ENCODE measurements at places on chromosomes 5 and 9. TPM values are rescaled to one million over a fixed set of nuclear protein-coding genes. Genes with fewer than 3 reads are reported as not detected.

DNA sequence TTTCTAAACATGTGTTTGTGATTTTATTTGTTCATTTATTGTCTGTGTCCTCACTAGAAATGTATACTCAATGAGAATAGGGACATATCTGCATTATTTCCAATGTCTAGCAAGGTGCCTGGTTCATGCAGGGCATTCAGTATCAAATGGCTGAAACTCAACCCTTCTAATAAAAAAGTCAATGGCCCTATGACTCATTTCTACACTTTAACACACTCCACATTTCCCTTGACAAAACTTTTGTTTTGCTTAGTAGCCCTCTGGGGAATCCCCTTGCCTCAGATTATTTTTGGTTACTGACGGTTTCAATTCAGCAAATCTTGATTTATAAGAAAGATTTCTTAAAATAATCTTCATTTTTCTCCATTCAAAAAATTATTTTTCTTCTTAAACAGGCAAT is 206.0 kb upstream of the DMRTA1 start:
- DNase-seq: no peak
- no peaks in the 10 kb centered on the region for H3K4me1 ChIP-seq
- no peak overlapping the region for H3K4me3 ChIP-seq
- no peaks in the 10 kb centered on the region for H3K27me3 ChIP-seq
- H3K27ac ChIP-seq: no peak overlapping the region
- H3K36me3 ChIP-seq: no peaks in the 10 kb centered on the region

DNA sequence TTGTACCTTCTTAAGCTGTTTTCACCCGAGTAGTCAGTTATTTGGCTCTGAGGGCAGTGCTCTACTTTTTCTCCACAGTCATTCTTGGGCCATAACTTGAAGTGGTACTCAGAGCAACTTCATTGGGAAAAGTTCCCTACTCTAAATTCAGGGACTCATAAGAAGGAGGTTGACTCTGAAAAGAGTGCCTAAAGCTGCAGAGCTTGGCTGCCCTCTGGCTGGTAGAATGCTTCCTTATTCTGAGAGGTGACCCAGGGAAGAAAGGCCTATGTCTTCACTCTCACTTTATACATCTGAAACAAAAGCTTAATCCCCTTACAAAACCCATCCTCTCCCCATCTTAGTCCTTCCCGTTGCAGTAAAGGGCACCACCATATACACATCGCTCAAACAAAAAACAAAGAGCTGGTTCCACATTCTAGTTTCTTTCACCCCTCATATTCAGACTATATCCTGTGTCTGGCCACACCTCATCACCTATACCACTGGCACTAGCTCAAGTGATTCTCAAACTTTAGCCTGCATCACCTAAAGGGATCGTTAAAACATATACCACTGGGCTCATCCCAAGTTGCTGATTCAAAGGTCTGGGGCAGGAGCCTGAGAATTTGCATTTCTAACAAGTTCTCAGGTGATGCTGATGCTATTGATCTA is 7.9 kb downstream of the IGIP start:
- no peak overlapping the region for H3K4me3 ChIP-seq
- H3K4me1 ChIP-seq: peaks cover 6% of the 10 kb centered on the region
- H3K27me3 ChIP-seq: no peaks in the 10 kb centered on the region

DNA sequence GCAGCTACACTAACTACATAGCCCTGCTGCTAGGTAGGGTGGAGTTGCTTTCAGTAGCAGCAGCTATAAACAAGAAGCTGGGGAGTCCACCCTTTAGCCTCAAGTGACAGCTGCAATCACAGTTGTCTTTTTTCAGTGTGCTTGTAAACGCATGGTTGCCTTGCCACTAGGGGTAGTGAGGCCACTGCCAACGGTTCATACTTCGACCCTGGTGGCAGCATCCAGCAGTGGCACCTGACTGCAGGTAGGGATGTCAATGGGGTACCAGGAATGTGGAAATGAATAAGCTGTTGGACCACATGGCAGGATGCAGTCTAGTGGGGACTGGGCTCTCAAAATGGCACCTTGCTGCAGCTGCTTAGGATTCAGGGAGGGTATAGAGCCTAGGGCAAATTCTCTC is 367.2 kb downstream of the RASEF start:
- no peak overlapping the region for H3K4me3 ChIP-seq
- H3K36me3 ChIP-seq: no peaks in the 10 kb centered on the region
- DNase-seq: no peak
- H3K27ac ChIP-seq: no peak overlapping the region
- H3K4me1 ChIP-seq: no peaks in the 10 kb centered on the region

Gene RPL12
- total RNA-seq: 1,440 TPM

Gene LHX2
- not detected for total RNA-seq

Gene PCDHGC4
- 3.1 TPM for total RNA-seq

DNA sequence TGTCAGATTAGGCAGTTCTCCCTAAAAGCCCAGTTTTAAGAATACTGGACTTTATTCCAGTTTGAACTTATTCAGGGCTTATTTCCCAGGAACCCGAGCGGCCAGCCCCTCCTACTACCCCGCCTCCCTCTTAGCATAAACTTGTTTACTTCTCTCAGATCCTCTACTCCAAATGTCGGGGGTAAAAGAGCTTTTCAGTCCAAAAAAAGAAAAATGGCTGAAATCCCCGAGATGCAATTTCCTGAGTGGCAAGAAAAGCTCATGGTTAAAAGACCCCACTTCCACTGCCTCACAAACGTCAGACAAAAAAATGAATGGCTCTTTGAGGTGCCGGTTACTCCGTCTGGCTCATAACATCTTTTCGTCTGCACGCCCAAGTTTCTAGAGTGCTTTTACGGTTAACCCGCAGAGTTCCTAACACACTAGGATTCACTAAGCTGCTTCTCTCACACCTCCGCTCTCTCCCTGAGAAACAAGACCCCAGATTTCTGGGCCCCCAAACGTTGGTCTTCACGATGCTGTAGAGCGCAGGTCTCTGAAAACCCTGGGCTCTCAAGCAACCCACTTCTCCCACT is 402 bp downstream of the BRD8 start:
- peak; percentile 69 for DNase-seq
- no peaks in the 10 kb centered on the region for H3K27me3 ChIP-seq
- H3K36me3 ChIP-seq: peaks cover 41% of the 10 kb centered on the region
- peak overlapping the region; percentile 87 for H3K27ac ChIP-seq
- H3K4me1 ChIP-seq: peaks cover 53% of the 10 kb centered on the region

GRCh38 chr5:167030500-167031120 is 1260.8 kb upstream of the WWC1 start:
- no peak overlapping the region for H3K4me3 ChIP-seq
- peak; percentile 19 for DNase-seq
- no peaks in the 10 kb centered on the region for H3K4me1 ChIP-seq
- H3K27ac ChIP-seq: no peak overlapping the region
- H3K36me3 ChIP-seq: no peaks in the 10 kb centered on the region
- H3K27me3 ChIP-seq: no peaks in the 10 kb centered on the region

GRCh38 chr5:32984851-32985610 is 273.9 kb downstream of the NPR3 start:
- no peak overlapping the region for H3K27ac ChIP-seq
- no peaks in the 10 kb centered on the region for H3K36me3 ChIP-seq
- no peaks in the 10 kb centered on the region for H3K27me3 ChIP-seq
- DNase-seq: no peak
- no peaks in the 10 kb centered on the region for H3K4me1 ChIP-seq

GRCh38 chr9:20030671-20031070 is 241.8 kb upstream of the SLC24A2 start:
- no peaks in the 10 kb centered on the region for H3K36me3 ChIP-seq
- H3K4me3 ChIP-seq: no peak overlapping the region
- no peak overlapping the region for H3K27ac ChIP-seq
- no peaks in the 10 kb centered on the region for H3K4me1 ChIP-seq
- DNase-seq: no peak

Data from stomach (tissue), 19 donors.